ENCODE measurements at places on chromosomes 16 and 17.

- DNase-seq: no peak
Measured at GRCh38 chr17:7309628-7310027, 2.2 kb downstream of the EIF5A start.

GRCh38 chr16:11725457-11725856 lies 17.2 kb downstream of the TXNDC11 start:
- DNase-seq: no peak

DNA sequence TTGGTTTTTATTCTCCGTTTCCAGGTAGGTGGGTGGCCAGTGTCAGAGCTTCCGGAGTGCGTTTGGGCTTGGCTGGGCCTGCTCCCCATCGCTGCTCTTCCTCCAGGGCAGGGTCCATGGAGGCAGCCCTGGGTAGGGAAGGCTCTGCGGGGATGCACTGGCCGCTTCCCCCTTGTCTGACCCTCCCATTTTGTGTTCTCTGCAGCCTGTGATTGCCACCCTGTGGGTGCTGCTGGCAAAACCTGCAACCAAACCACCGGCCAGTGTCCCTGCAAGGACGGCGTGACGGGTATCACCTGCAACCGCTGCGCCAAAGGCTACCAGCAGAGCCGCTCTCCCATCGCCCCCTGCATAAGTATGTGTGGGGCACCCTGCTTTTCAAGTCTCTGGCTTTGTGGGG lies 158.3 kb downstream of the NTN1 start:
- DNase-seq: no peak

GRCh38 chr17:77420804-77421629 lies 280.2 kb downstream of the SEC14L1 start:
- DNase-seq: peak; percentile 89

GRCh38 chr17:12928736-12929135 lies 89.1 kb downstream of the ELAC2 start:
- no peak for DNase-seq

DNA sequence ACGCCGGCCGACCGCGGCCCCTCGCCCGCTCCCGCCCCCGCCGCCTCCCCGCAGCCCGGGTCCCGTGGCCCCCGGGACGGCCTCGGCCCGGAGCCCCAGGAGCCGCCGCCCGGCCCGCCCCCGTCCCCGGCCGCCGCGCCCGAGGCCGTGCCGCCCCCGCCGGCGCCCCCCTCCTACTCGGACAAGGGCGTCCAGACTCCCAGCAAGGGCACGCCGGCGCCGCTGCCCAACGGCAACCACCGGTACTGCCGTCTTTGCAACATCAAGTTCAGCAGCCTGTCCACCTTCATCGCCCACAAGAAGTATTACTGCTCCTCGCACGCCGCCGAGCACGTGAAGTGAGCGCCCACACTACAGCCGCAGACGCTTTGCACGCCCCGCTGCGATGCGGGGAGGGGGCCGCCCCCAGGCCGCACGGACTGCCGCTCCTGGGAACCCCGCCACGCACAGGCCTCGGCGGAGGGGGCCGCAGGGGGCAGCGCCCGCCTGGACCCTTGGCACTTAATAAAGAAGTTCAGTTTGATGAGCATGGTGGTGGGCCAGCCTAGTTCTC lies 35.5 kb upstream of the ZC3H18 start:
- DNase-seq: no peak

DNA sequence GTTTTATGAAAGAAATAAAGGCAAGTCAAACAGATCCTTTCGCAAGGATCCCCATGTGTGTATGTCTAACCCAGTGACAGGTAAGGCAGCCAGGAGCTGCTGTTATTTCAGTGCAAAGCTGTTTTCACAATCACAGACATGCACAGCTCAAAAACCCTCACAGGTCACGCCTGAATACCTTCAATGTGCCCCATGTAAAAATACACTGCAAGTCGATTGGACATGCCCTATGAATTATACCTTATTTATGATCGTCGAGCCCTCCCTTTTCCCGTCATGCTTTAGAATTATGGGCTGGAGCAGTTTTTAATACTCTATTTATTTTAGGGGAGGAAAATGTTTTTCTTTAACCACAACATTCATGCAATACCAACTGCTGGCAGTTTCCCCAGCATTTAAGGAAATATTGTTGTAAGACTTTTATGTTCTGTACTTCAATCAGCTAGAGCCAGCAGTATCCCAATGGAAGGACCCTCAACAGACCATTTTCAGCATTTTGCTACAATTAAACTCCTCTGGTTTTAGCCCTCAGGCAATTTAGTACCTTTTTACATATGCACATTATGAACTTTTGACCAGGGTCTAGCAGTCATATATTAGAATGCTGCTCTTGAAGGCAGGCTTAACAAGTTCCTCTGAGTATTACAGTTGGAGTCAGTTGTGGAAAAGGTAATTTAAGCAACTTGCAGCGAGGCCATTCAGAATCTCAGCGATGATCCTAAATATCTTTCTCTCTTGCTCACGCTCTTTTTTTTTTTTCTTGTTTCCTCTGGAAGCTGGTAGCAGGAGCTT lies 362.2 kb downstream of the WWOX start:
- DNase-seq: peak; percentile 1

DNA sequence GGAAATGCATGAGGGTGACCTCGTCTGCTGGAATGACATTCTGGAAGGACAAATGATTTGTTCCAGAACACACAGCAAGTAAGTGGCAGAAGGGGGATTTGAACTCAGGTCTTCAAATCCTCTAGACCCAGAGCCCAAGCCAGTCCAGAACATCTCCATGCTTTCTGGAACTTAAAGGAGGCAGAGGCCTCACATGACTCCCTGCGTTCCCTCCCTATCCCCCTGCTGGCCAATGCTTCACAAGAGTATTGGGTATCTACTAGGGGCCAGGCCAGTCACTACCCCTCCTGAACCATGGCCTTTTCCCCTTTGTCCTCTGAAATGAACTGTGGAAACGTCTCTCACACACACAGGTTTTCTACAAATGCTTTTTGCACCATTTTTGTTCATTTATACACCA lies 7.6 kb upstream of the BEAN1 start:
- DNase-seq: no peak

DNA sequence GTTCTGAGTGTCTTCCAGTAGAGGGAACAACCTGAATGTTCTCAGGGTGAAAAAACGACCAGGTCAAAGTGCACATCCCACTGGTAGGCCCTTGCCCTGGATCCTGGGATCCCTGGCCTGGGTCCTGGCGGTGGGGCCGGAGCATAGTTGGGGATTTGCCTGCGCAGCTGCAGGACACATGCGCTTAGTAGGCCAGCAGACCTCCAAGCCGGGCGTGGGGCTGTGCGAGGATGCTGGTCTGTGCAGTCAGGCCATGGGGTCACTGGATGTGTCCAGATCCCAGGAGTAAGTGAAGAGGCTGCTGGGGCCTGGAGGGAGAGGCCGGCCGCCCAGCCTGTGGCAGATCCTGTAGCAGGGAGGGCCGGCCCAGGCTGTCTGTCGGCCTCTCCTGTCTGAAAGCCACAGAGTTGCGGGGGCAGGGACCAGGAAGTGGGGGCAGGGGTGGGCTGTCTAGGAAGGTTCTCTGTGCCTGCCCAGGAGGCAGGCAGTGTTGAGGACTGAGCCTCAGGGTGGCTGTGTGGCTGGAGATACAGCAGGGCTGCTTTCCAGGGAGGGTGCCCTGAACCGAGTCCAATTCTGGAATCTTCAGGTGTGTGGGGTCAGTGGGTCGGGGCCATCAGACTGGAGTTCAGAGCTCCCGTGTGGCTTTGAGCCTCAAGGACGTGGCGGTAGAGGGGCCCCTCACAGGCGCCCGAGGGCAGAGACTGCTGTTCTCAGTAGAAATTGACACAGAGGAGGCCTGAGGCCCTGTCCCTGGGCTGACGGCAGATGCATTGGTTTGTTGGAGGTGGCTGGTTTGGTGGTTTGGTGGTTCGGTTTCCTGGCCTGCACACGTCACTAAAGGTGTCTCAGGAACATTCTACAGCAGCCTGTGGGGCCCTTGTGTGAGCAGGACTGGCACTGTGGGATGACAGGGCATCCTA lies 17.2 kb upstream of the NUDT16L1 start:
- DNase-seq: no peak

DNA sequence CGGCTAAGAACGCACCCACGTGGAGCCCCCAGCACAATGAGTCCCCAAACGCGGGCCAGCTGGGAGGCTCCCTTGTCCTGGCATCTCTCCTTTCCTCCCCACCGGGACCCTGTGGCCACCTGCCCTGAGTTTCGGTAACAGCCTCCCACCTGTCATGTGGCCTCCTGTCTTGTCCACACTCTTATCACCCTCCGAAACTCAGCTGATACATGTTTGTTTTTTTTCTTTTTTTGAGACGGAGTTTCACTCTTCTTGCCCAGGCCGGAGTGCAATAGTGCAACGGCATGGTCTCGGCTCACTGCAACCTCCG lies 105.7 kb upstream of the CREBBP start:
- DNase-seq: no peak

DNA sequence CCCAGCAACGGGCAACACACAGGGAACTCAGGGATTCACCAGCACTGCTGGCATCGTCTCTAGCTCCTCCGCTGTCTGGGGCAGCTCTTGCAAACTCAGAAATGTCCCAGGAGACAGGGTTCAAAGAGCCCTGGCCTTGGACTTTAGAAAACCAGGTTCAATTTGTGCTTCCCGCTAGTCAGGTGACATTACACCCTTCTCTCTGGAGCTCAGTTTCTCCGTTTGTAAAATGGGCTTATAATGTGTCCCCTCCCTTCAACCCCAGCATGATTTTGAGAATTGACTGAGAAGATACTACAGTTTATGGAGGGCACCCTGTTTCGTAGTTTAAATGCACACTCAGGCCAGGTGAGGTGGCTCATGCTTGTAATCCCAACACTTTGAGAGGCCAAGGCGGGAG lies 1.9 kb upstream of the MYCBPAP start:
- no peak for DNase-seq

DNA sequence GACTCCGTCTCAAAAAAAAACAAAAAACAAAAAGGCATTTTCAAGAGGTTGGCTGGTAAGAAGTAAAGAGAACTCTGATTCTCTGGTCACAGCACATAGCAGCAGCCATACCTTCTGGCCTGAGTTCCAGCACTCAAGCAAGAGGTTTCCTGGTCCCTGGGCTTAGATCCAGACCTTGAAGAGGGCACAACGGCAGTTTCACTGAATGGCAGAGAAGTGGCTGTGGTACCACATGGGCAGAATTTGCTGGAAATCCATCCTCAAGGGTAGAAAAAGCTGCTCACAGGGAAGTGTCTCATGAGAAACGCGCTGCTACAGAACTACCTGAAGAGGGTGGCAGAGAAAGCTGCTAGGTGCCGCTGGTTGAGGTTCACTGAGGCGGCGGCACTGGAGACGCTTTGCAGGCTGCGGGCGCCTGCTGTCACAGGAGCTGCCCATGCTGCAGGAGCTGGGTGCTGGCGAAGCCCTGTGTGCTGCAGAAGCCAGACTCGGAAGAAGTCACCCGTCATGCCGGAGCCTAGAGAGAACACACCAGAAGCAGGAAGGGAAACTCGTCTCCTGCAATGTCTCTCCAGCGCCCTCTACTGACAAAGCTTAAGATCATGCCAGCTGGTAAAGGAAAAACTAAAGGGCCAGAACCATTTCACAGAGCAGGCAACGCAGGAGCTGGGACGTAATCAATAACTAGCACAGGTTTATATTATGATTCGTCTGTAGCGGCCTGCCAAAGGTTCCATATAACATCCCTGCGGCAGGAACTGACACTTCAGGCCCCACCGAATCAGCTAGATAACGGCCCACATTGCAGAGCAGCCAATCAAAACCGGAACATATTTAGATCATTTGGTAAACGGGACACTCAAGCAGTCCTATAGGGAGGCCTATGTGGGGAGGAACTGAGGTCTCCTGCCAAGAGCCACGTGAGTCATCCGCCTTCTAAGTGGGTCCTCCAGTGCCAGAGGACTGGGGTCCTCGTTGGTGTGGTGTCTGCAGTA lies 5.4 kb upstream of the ZNF213 start:
- DNase-seq: peak; percentile 56

GRCh38 chr16:2838928-2839327 lies 8.8 kb downstream of the ZG16B start:
- peak; percentile 33 for DNase-seq

DNA sequence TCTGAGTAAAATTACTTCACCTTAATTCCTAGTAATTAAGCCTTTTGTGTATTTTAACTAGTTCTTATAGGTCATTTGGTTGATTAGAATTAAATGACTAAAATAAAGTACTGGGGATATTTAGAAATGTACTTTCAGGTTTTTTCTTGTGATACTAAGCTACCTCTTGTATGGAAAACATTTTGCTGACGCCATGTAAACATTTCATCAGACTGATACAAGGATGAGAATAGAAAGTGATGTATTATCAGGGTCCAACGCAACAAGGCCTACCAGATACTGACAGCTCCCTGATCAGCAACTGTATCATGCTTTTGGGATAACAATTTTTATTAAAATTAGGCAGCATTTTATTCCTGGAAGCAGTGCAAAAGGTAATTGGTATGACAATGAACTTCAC lies 1.7 kb downstream of the SMARCE1 start:
- DNase-seq: no peak

DNA sequence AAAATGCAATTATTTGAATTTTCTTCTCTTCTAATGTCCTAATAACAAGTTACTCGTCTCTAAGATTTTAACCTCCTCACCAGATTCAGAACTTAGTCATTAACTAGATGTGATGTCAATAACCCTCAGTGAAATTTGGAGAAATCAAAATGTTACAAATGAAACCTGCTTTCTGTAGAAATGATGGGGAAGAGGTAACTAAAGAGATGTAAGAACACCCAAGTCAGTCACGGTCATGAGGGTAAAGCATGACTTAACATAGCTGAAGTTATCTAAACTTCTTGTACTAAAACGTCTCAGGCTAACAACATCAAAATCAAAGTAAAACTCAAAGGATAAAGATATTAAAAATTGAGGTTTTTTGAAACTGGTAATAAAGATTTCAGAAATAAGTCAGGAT lies 9.7 kb downstream of the RNFT1 start:
- no peak for DNase-seq

GRCh38 chr16:30482366-30482765 lies 9.8 kb downstream of the ITGAL start:
- DNase-seq: no peak

- DNase-seq: no peak
Measured at GRCh38 chr17:28521311-28522085, 15.3 kb downstream of the FOXN1 start.

- no peak for DNase-seq
Measured at GRCh38 chr17:37779554-37779953, 34.7 kb upstream of the HNF1B start.

All from fibroblast of skin of left quadriceps (primary cell).